ENCODE measurements at places on chromosomes 11 and 22.

- DNase-seq: no peak
Measured at GRCh38 chr11:19866521-19866920, 153.9 kb downstream of the NAV2 start.

DNA sequence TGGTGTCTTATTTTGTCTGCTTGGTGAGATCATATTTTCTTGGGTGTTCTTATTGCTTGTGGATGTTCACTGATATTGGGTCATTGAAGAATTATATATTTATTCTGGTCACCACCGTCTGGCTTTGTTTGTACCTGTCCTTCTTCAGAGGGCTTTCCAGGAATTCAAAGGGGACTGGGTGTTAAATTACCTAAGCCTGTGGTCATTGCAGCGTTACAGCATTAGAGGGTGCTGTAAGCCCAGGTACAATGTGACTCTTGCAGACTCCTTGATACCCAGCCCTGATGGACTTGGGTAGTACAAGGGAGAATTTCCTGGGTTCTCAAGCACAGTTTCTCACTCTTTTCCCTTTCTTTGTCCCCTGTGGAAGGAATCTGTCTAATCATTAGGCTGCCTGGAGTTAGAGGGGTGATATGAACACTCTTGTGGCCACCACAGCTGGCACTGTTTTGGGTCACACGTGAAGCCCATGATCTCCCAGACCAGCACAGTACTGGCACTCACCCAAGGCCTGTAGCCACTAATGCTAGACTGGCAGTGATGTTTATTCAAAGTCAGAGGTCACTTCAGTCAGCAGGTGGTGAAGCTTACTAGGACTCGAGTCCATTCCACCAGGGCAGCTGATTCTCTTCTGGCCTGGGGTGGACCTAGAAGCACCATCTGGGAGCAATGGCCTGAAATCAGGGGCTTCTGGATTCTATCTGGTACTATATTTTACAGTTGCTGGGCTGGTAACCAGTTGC, 56.1 kb upstream of the NARS2 start:
- DNase-seq: no peak

GRCh38 chr11:75522286-75523044, 3.3 kb downstream of the GDPD5 start:
- DNase-seq: no peak

GRCh38 chr11:63920126-63920938, 3.4 kb upstream of the RCOR2 start:
- DNase-seq: peak; percentile 20

DNA sequence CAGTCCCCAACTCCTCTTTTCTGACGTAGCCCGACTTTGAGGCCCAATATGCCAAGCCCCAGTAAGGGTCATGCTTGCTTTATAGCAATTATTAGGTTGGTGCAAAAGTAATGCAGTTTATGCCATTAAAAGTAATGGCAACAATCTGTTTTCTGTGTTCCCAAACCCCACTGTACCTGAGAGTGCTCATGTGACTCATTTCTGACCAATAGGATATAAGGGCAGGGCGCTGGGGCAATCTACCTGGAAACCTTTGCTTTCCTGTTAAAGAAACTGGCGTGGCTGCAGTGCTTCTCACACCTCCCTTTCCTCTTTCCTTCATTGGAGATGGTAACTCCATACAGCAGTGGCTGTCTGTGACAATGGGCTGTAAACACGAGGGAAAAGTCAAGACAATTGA, 78.9 kb upstream of the MPPED2 start:
- no peak for DNase-seq

DNA sequence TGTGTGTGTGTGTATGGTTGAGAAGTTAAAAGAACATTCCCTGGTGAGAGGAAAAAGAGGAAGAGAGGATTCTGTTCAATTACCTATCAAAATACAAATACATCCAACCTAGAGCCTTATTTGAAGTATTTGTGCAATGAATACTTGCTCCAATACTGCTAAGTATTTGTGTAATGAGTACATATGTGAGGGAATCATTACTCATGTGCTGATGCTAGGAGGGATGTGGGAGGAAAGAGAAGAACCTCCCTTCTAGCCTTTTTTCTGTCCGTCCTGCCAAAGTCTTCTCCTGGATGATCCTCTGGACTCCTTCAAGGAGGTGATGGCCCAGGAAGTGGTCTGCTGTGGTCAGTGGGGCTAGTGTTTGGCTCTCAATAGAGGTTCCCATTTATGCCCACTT, 36.0 kb upstream of the ACCSL start:
- DNase-seq: peak; percentile 34

DNA sequence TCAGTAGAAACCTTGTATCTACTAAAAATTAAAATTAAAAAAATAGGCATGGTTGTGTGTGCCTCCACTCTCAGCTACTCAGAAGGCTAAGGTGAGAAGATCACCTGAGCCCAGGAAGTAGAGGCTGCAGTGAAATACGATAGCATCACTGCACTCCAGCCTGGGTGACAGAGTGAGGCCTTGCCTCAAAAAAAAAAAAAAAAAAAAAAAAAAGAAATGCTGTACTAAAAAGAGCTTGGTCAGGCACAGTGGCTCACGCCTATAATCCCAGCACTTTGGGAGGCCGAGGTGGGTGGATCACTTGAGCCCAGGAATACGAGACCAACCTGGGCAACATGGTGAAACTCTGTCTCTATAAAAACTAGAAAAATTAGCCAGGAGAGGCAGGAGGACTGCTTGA, 36.5 kb downstream of the SBF2 start:
- DNase-seq: no peak

- no peak for DNase-seq
Measured at GRCh38 chr11:36251823-36252222, 37.4 kb downstream of the COMMD9 start.

DNA sequence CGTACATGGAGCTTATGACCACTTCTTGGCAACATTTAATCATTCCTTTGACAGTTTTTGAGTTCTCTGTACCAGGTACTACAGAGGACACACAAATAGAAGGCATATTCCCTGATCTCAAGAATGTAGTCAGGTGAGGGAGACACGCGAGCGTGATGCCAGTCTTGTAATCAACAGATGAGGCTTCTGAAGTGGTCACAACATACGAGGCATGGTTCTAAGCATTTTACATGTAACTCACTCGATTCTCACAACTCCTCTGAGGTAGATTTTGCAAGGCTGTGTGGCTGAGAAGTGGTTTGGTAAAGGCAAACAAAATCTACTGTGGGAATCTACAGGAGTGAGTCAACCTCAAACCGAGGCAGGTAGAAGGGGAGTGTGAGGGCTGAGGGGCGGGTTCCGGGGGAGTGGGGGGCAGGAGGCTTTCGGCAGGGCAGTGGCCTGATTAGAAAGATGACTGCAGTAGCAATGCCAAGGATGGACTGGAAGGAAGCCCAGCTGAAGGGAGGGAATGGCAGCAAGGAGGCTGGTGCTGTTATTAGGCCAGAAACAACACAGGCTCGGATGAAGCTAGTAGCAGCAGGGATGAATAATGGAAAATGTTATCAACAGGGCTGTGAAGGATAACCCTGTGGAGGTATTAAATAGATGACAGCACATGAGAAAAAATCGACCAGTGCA, 63.8 kb downstream of the ST14 start:
- DNase-seq: peak; percentile 5

- peak; percentile 93 for DNase-seq
Measured at GRCh38 chr22:35921777-35922176, 106.8 kb downstream of the RBFOX2 start.

GRCh38 chr22:45884201-45885062, 92.5 kb downstream of the WNT7B start:
- no peak for DNase-seq

- peak; percentile 77 for DNase-seq
Measured at GRCh38 chr11:9160166-9160565, 68.8 kb upstream of the SCUBE2 start.

- no peak for DNase-seq
Measured at GRCh38 chr11:1269957-1270356, 39.5 kb downstream of the TOLLIP start.

GRCh38 chr11:57638005-57638781, 11.5 kb downstream of the YPEL4 start:
- peak; percentile 87 for DNase-seq

- DNase-seq: peak; percentile 3
Measured at GRCh38 chr11:115869780-115870431, 365.7 kb upstream of the CADM1 start.

GRCh38 chr11:64306876-64307622, 1.7 kb downstream of the ESRRA start:
- DNase-seq: peak; percentile 41

- DNase-seq: no peak
Measured at GRCh38 chr11:113152500-113152899, 161.9 kb upstream of the TTC12 start.

- peak; percentile 99 for DNase-seq
Measured at GRCh38 chr11:36057379-36058042, 113.6 kb downstream of the LDLRAD3 start.

- DNase-seq: no peak
Measured at GRCh38 chr22:48863965-48864528, 963.6 kb downstream of the BRD1 start.

- DNase-seq: no peak
Measured at GRCh38 chr11:114221037-114221436, 75.2 kb upstream of the NNMT start.

DNA sequence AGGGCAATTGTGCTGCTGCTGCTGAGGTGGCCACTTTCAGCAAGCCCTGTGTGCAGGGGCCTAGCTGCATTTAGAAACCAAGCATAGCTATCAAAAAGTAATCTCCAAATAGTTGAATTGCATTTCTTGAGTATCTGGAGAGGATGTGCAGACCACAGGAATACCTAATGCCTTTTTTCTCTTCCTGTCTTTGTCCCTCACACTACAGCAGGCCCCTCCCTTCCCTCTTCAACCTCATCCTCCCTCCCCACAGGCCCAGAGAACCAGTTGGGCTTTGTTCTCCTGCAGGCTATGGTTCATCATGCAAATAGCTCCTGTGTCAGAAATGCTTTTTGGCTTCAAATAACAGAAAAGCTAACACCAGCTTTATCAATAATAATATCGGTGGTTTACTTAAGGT, 47.7 kb downstream of the DKK3 start:
- peak; percentile 42 for DNase-seq

DNA sequence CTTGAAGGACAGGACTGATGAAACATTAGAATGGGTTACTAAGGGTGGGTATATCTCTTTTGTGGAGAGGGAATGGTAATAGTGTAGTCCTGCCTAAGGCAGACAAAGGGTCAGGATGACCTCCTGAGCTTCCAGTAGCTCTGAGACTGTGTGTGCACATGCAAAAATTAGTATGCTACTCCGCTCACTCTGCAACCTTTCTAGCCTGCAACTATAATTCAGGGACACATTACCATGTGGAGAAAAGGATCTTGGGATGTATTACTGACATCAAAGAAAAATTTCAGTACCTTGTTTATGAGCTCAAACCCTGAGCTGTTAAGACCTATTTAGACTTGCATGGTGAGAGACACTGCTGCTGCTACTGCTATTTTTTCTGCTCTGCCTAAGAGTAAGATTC, 25.4 kb downstream of the LARGE2 start:
- no peak for DNase-seq

DNA sequence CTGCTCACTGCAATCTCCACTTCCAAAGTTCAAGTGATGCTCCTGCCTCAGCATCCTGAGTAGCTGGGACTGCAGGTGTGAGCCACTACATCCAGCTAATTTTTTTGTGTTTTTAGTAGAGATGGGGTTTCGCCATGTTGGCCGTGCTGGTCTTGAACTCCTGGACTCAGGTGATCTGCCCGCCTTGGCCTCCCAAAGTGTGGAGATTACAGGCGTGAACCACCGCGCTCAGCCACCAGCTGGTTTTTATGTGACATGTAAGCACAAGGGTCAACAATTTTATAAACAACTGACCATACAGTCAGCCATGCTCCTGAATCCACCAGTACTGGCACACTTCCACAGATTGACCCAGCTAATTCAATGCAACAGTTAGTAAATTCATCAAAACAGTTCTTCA, 526.3 kb upstream of the LRRC4C start:
- DNase-seq: no peak

- DNase-seq: peak; percentile 86
Measured at GRCh38 chr11:71446942-71447688, 1.1 kb downstream of the DHCR7 start.

- DNase-seq: no peak
Measured at GRCh38 chr11:92653454-92653853, 316.0 kb upstream of the MTNR1B start.

DNA sequence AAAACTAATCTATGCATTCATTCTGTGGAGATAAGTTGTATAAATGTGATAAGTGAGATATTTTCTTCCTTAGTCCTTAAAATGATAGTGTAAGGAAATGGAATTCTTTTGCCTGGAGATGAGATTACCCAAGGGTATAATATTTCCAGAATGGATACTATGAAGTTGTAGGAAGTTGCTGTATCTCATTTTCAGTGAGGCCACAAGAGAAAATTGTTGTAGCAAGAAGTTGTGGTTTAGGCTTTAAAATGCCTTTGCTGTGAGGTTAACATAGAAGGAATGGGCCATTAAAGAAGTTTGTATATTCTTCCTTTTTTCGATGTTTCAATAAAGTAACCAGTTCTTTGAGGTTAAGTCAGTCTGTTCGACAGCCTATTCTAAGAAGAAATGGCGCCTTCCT, 50.7 kb upstream of the LIN7C start:
- peak; percentile 7 for DNase-seq

GRCh38 chr11:103453915-103454709, 344.9 kb downstream of the DYNC2H1 start:
- DNase-seq: no peak

DNA sequence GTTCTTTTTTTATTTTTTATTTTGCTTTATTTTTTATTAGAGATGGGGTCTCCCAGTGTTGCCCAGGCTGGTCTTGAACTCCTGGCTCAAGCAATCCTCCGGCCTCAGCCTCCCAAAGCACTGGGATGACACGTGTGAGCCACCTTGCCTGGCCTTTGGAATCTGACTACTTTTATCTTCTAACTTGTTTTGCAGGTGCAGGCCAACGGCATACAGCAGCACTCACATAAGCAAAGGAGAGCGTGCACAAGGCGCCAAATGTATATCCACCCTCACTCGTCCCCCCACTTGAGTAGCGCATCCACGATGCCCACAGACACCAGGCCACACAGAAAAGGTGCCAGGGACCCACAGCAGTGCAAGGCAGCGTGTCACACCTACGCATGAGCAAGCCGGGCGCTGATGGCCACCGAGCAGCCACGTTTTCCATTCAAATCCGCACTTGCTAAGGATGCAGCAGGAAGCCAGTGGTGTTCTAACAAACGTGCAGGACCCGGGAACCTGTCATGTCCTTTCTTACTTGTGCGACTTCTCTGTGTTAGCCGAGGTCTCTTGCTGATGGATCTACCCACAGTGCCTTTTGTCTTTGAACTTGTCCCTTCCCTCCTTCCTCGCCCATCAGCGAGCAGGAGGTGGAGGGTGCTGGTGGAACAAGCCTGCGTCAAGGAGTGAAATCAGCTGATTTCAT, 5.9 kb downstream of the ASCL2 start:
- no peak for DNase-seq
